ENCODE measurements at places on chromosomes 11 and 22. TPM values are rescaled to one million over a fixed set of nuclear protein-coding genes. Genes with fewer than 3 reads are reported as not detected.

DNA sequence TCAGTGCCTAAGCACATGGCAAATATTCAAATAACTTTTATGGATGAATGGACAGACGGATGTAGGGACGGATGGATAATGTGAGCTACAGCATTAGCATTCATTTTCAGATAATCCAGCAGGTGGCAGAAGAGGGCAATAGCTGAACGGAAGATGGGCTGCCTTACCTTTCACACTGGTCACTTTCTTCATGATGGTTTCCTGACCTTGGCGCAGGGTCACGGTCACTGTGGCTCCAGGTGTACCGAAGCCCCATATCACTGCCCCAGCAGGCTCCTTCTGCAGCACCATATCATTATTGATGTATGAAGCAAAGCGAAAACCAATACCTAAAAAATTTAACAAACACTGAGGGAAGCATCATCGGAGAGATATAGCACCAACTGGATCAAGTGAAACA is 4.3 kb downstream of the SIAE start:
- DNase-seq = peak; percentile 56

- DNase-seq = no peak
Observed at GRCh38 chr22:50080077-50080465, 5.2 kb downstream of the MLC1 start.

- no peak for DNase-seq
Observed at GRCh38 chr11:65058419-65059054, at the start of gene NAALADL1. Gene NAALADL1, minus strand, starts transcription at chr11:65058553. Its CDS starts 32 bp downstream, at chr11:65058521.

GRCh38 chr22:19412923-19413322 is 18.6 kb downstream of the HIRA start:
- DNase-seq = no peak

TREH gene
- not detected for total RNA-seq

GRCh38 chr22:49975543-49976389 is 15.2 kb downstream of the PIM3 start:
- DNase-seq = peak; percentile 41

PICK1 gene
- 38.5 TPM for total RNA-seq

- no peak for DNase-seq
Observed at GRCh38 chr11:110860461-110860860, 148.2 kb upstream of the ARHGAP20 start.

SLC1A2 gene
- total RNA-seq = 4.8 TPM

DNA sequence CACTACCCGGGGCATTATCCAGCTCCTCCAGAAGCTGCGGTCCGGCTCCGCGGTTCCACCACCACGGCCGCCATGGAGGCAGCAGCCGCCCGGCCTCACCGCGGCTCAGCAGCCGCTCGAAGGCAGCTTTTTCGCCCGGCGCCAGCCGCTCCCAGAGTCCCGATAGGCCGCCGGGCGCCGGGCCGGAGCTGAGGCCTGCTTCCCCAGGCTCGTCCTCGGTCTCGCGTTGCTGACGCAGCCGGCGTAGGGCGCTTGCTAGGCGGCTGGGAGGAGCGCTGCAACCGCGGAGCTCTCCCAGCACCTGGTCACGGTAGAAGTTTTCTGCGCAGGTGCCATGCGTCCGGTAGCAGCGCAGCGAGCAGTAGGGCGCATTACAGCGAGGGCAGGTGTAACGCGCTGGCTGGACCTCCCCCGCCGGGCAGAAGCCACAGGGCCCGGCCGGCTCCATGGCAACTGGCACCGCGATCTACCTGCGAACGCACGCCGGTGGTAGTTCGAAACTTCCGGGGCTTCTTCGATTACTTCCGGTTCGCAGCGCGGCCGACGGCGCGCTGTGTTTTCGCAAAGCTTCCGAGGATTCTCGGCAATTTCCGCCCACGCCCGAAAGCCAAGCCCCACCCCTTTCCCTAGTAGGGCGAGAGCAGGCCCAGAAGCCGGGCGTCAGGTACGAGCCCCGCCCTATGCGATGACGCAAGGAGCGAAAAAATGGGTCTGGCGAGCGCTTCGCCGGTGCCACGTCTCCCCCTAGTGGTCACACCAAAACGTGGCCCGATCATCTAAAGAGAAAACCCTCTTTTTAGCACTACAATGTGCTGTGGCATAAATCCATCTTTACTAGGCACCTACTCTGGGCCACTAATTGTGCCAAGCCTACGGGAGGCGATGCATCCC is at the start of gene ZNHIT2:
Gene ZNHIT2, minus strand, starts transcription at position 496 of the 891 bp plus-strand sequence. Its CDS starts 48 bp downstream, at position 448.
- peak; percentile 100 for DNase-seq

DNA sequence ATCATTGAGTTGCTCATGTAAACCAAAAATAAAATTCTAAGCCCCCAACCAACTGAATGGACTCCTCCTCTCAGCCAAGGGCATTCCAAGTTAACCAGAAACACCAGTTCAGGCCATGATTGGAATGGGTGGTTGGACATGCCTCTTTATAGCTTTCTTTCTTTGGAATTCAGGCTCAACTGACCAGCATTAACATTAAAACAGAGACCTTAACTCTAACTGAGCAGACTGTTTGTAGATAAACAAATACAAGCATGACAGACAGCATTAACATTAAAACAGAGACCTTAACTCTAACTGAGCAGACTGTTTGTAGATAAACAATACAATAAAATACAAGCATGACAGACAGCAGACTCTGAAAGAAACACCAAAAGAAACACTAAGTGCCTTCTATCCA is 278.2 kb downstream of the DLG2 start:
- no peak for DNase-seq

VPREB1 gene
- not detected for total RNA-seq

- DNase-seq = no peak
Observed at GRCh38 chr22:20153945-20154344, 3.1 kb upstream of the CCDC188 start.

DNA sequence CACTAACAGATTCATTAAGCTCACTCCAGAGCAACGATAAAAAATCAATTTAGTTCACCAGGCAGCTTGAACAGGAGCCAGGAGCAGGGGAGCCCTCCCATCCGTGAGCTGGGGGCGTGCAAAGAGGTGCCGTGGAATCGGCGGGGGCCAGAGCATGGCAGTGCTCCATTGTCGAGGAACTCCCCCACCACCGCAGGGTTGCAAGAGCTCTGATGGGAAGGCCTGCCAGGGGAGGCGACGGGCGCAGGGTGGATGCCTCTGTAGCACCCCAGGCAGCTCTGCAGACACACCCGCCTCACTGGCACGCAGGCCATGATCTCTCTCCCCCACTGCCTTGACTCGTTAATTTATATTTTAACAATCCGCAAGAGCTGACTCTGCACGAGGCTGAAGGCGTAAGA is 433.2 kb downstream of the MIAT start:
- no peak for DNase-seq

DNA sequence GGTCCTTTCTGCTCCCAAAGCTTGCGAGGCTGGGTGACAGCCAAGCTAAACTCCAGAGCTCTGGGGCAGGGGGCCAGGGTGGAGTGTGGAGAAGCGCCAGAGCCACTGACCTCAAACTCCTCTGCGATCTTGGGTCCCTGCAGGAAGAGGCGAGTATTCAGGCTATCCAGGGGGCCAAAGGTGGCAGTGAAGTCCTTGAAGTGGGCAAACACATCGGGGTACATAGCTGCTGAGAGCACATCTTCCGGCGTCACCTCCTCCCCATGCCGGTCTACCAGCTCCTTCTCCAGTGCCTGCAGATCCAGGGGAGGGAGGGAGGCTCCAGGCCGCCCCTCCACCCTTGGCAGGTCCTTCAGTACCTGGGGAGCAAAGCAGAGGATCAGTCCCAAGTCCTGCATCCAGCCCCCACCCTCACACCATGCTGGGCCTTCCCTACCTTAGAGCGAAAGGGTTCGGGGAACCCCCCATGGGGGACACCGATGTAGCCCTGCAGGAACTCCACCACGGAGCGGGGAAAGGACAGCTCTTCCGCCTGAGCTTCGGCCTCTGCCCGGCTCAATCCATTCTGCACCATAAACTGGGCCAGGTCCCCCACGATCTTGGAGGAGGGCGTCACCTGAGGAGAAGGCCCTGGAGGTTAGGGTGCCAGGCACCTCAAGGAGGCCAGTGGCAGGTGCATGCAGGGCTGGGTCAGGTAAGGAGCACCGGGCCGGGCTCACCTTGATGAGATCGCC is 6.4 kb downstream of the RCE1 start:
- peak; percentile 15 for DNase-seq

GRCh38 chr11:65654375-65655349 is 8.1 kb downstream of the RELA start:
- DNase-seq = peak; percentile 31

DNA sequence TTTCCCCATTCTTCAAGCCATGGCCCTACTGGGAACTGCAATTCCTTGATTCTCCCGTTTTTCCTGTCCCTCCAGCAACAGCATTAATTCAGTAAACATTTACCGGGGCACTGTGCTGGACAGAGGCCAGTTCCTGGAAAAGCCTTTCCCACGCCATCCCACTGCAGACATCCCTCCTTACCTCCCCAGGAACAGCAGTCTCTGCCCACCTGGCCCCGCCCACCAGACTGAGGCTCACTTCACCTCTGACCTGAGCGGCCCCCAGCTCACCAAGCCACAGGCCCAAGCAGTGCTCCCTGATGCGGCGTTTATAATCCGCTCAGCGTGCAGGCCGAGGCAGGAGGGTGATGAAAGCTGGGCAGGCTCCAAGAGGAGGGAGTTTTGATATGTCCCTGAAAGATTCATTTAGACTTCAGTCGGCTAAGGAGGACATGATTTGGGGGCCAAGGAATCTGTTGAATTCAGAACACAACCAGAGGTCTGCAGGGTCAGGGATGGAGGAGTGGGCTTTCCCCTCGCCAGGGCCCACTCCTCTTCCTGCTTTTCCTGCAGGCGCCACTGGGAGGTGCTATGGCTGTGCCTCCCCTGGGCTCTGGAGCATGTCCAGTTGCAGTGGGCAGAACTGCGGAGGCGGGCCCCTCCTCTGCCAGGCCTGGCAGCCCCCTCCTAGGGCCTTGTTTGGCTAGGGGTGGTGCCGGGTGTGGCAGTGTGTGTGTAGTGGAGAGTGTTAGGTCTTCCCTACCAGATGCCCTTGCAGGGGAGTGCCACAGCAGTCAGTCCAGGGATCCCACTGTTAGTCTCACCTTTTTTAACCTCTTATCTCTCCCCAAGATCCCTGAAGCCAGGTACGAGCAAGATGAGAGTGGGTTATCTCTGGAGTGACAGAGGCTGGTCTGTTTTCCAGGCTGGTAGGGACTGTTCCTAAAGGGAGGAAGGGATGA is 1.4 kb upstream of the TAGLN start:
- no peak for DNase-seq

DNA sequence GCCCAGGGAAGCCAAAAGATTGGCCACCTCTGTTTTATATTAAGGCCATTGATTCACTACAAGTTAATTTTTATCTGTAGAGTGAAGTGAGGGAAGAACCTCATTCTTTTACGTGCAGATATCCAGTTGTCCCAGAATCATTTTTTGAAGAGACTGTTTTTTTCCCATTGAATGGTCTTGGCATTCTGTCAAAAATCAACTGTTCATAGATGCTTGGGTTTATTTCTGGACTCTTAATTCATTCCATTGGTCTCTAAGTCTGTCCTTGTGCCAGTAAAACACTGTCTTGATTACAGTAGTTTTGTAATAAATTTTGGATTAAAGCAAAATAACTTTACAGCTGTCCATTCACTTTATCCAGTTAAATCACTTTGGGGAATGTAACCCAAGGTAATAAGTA is 26.8 kb downstream of the WBP2NL start:
- no peak for DNase-seq

DNA sequence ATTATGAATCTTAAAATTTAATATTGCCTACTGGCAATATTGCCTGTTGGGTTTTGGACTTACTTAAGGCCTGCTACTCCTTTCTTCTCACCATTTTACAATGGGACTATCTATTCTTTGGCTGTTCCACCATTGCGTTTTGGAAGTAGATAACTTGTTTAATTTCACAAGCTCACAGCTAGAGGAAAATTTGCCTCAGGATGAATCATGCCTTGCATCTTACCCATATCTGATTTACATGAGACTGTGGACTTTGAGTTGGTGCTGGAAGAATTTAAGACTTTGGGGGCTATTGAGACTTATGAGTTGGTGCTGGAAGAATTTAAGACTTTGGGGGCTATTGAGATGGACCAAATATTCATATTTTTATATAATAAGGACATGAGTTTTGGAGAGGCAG is 662.6 kb downstream of the METTL15 start:
- no peak for DNase-seq

CASP5 gene
- total RNA-seq = 0.41 TPM

- no peak for DNase-seq
Observed at GRCh38 chr22:38104084-38104483, 6.4 kb downstream of the BAIAP2L2 start.

GRCh38 chr22:45190202-45190872 is 26.6 kb downstream of the NUP50 start:
- no peak for DNase-seq

DNA sequence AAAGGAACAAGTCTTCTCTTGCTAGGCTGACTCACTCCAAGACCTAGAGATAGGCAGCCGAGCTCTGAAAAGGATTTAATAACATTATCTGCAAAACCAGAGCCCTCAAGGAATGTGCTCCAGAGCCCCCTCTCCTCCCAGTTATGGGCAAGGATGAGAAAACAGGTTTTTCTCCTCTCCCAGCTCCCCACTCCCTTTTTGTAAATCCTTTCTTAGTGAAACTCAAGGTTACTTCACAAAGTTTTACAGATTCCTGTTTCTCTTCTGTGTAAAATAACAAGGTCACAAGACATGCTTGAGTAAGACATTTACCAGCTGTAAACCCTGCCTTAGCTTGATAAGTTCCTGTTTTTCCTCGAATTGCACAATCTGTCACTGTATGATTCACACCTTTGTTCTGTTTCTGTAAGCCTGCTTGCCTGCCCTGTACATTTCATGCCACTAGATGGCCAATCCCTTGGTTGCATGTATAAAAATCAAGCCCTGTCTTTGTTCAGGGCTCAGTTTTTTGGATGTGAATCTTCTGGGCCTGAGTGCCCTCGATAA is 489.4 kb downstream of the KCNA4 start:
- DNase-seq = peak; percentile 59

- peak; percentile 77 for DNase-seq
Observed at GRCh38 chr11:119338318-119338890, 2.3 kb downstream of the C1QTNF5 start.

GRCh38 chr11:60168306-60168705 is 14.6 kb downstream of the MS4A6A start:
- DNase-seq = no peak

- DNase-seq = peak; percentile 62
Observed at GRCh38 chr22:29773233-29773632, 6.1 kb downstream of the UQCR10 start.

C22orf15 gene
- not detected for total RNA-seq

DNA sequence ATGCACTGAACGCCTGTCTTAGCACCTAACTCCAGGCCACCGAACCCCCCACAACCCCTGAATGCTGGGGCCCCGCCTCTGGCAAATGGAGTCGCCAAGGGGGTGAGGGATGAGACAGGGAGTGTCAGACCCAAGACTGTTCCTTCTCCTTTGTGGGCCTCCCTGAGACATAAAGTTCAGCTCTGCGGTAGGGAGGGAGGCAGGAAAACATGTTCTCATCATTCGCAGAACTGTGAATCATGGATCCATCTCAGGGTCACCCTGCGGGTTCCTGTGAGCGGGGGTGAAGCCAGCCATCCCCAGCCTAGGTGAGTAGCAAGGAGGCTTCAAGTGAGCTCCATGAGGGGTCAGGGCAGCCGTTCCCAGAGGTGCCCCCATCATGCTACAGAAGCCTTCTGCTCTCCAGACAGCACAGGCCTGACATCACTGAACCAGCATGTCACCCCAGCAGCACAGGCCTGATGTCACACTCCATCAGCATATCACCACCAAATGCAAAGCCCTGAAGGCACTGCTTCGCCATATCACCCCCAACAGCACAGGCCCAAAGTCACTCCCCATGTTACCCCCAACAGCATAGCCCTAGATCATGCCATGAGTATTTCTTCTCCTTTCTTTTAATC is 27.2 kb downstream of the TMPRSS6 start:
- peak; percentile 26 for DNase-seq

- DNase-seq = no peak
Observed at GRCh38 chr22:27573280-27574001, 228.1 kb downstream of the MN1 start.

YIF1A gene
- total RNA-seq = 93.1 TPM

- no peak for DNase-seq
Observed at GRCh38 chr22:30747493-30747892, 52.8 kb downstream of the OSBP2 start.

Measured in adrenal gland (tissue), 19 donors.